Stimulated activated CD4-positive, alpha-beta T cell treated with anti-CD3 and anti-CD28 coated beads, TNF-alpha, amount 100 ng/mL, for 1 hour (primary cell): ENCODE measurements at places on chromosomes 1 and 21.

- DNase-seq, result no peak
Measured at GRCh38 chr1:171785766-171786165, 4.3 kb downstream of the METTL13 start.

GRCh38 chr21:37700641-37701202 is 215.5 kb downstream of the KCNJ6 start:
- no peak for DNase-seq

- no peak for DNase-seq
Measured at GRCh38 chr1:169618367-169618766, 11.6 kb downstream of the SELP start.

- DNase-seq, result no peak
Measured at GRCh38 chr1:227869279-227869842, 53.9 kb downstream of the PRSS38 start.

DNA sequence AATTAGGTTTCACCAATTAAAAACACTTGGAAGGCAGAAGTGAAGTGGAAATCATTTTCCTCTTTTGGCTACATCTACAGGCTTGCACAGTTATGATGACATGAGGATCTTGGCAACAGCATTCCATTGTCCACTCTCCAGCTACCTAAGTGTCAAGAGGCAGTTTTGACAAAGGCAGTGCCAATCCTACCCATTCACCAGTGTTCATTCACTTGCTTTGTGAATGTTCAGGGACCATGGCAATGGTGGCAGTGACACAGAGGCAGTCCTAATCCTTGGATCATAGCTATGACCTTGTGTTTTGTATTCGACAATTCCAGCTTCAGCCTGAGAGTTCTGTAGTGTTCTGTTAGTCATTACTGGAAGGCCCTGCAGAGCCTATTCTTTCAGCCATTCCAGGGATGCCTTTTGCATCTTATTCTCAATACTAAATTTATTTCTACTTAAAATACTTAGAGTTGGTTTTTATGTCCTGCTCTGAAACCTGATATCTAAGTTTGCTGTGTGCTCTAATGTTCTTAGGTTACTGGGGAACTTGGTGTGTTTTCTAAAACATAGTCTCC is 36.7 kb downstream of the CRB1 start:
- DNase-seq, result no peak

GRCh38 chr21:37272897-37273296 is 5.8 kb upstream of the VPS26C start:
- DNase-seq, result no peak

- no peak for DNase-seq
Measured at GRCh38 chr1:186689907-186690306, 9.7 kb upstream of the PTGS2 start.

DNA sequence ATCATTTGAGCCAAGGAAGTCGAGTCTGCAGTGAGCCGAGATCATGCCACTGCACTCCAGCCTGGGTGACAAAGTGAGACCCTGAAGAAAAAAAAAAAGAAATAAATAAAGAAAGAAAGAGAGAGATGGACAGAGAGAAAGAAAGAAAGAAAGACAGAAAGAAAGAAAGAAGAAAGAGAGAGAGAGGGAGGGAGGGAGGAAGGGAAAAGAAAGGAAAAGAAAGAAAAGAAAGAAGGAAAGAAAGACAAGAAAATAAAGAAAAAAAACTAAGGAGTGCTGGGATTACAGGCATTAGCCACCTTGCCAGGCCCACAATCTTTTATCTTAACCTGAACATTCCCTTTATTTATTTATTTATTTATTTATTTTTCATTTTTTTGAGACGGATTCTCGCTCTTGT is 51.7 kb upstream of the SOD1 start:
- DNase-seq, result no peak

GRCh38 chr1:16017461-16018303 is at the start of gene HSPB7:
Gene HSPB7 (minus strand): TSS chr1:16018043. CDS start chr1:16017963, 80 bp downstream.
- DNase-seq, result no peak

DNA sequence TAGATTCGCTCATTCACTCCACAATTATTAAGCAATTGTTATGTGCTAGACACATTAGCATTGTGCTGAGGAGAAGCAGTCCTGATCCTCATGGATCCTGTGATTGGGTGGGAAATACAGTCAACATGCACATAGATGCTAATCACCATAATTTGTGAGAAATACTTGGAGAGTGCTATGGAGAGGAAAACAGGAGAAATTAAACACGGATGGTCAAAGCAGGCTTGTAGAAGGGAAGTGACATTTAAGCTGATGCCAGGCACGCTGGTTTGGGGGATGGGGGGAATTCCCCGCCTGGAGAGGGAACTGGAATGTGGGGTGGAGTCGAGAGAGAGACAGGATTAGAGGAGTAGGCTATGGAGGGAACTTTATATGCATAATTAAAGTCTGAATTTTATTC is 52.2 kb upstream of the L1TD1 start:
- no peak for DNase-seq

DNA sequence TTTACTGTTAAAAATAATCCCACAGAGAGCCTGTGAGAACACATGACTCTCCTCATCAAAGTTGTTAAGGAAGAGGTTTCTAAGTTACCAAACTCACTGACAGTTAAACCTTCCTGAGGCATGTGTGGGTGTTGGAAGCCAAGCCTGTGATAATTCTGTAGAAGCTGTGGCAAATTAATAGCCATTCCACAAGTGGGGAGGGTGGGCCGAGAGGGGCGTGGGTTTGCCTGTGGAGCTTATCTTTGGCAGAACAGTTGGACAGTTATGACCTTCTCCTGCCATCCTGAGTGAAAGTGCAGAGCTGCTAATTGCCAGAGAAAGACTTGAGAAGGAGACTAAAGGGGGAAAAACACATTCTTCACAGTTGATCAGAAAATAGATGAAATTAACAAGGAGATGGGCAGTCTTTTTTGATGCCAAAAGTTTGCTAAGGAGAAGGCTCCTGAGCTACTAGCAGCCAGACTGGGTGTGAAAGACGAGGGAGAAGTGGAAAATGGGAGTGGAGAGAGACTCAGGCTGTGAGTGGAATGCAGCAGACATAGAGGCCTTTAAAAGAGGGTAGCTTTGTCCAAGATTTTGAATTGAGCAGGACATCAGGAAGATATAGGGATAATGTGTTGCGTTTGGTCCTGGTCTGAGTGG is 1.6 kb upstream of the PLA2G2C start:
- DNase-seq, result no peak

DNA sequence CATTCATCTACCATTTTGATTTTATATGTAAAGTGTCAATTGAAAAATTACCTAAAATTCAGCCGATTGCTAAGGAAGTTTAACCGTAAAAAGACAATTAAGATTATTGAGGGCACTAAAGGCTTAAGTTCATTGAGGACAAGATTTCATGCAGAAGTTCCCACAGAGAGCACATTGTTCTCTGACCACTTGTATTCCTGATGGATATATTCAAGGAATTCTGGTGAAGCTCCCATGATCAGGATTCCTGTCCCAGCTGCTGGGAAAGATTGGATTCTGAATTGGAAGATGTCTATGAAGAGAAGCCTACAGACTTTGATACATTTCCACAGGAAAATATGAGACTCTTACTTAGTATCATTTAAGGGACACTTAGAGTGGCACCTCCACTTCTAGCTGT is 209.2 kb upstream of the KCTD3 start:
- DNase-seq, result no peak

DNA sequence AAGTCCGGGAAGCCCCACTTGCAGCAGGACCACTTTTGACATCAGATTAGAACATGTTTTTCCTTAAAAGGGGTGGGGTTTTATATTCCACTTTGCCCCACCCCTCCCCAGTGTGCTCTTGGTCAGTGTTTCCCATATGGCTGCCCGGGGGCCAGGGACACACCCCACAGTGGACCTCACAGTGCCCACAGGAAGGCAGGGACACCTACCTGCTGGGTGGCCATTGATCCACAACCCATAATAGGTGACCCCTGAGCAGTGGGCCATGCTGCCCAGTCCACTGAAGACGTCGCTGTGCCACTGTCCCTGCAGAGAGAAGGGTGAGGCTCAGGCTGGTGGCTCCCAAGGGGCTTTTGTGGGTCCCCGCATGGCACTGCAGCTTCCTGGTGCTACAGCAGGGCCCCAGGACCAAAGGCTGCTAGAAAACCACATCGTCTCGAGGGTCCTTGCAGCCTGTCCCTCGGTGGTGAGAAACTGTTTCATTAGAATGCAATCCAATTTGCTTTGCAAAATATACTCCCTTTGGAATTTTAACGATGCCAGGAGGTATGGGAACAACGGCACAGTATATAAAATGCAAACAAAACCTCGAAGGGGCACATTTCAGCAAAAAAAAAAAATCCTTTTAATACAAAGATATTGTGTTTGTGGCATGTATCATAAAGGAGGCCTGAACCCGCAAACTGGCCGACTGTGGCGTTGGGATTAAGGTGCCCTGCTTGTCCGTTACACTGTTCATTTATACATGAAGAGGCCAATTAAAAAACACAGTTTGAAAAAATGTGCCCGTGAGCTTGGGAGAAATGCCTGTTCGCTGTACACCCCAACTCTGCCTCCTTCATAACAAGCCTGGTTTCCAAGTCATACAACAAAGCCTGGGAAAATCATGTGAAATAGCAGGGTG is 16.9 kb downstream of the MORN1 start:
- DNase-seq, result no peak

DNA sequence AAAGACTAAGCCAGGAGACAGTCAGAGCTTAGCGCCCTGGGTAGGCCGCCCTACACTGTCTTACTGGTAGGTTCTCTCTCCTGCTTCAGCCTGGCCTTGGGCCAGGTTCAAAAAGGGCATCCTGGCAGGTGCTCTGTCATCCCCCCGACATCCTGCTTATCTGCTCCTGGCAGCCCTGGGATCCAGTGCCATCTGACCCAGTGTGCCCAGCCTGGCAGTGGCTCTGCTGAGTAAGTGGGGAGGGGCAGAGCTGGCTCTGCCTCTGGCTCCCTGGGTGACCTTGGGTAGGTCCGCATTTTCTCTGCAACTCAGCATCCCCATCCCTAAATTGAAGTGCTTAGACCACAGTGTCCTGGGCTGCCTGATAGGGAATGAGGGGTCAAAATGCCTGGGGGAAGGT is 549.9 kb downstream of the PTPRU start:
- no peak for DNase-seq

- no peak for DNase-seq
Measured at GRCh38 chr1:44012404-44012803, 18.9 kb downstream of the SLC6A9 start.

GRCh38 chr1:2906085-2906484 is 104.6 kb upstream of the TTC34 start:
- DNase-seq, result no peak

GRCh38 chr1:92307980-92308379 is 9.1 kb downstream of the RPAP2 start:
- no peak for DNase-seq

DNA sequence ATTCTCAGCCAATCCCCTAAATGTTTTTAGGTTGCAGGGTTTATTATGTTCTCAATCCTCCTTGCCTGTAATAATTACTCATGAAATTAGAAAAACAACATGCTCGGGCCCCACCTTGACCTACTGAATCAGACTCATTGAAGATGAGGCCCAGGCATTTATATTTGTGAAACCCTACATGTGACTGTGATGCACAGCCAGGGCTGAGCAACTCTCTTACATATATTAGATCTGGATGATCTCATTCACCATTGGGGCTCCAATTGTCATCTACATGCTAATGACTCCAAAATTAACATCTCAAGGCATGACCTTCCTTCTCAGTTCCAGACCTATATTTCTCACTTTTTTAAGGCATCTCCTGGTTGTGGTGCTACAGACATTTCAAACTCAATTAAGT is 103.3 kb downstream of the WDR3 start:
- DNase-seq, result no peak

DNA sequence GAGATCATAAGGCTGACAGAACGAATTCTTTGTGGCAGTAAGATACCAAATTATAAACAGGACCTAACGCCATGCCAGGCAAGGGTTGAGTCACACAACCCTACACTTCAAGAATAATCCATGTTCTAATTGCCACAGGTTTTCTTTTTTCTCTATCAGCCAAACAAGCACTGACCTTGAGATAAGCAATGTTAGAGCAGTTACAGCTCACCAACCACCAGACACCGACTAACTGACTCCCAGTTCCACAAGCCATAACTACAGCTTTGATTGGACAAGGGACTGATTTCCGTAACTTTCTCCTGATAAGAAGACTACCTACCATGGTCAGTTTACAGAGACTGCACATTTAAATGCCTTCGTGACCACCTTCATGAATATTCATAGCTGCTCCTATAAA is 149.6 kb downstream of the PTPRU start:
- no peak for DNase-seq

- no peak for DNase-seq
Measured at GRCh38 chr1:81554108-81554507, 246.6 kb upstream of the ADGRL2 start.

DNA sequence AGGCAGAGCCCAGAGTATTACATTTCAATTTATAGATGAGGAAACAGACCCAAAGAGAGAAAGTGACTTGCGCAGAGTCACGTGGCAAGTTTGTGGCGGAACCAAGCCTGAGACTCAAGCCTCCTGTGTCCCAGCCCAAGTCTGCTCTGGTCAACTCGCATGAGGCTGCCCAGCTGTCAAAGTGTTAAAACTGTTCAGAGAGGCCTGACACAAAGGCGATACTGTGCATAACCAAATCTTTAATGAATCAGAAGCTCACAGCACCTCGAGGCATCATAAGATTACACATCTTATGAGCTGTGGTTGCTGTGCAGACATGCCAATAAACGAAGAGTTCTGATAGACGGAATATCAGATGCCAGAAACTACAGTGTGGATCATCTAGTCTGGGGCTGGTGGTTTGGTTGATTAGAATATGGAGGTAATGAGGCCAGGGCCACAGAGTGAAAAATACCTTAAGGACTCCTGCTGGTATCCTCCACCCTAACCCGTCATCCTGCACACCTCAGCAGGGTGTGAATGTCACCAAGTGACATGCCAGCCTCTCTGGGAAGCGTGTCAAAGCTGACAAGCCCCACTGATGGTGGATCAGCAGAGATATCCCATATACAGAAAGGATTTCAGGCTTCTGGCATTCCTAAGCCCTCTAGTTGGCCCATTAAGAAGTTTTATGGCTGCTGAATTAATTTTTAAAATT is 42.2 kb downstream of the TNNT2 start:
- no peak for DNase-seq

DNA sequence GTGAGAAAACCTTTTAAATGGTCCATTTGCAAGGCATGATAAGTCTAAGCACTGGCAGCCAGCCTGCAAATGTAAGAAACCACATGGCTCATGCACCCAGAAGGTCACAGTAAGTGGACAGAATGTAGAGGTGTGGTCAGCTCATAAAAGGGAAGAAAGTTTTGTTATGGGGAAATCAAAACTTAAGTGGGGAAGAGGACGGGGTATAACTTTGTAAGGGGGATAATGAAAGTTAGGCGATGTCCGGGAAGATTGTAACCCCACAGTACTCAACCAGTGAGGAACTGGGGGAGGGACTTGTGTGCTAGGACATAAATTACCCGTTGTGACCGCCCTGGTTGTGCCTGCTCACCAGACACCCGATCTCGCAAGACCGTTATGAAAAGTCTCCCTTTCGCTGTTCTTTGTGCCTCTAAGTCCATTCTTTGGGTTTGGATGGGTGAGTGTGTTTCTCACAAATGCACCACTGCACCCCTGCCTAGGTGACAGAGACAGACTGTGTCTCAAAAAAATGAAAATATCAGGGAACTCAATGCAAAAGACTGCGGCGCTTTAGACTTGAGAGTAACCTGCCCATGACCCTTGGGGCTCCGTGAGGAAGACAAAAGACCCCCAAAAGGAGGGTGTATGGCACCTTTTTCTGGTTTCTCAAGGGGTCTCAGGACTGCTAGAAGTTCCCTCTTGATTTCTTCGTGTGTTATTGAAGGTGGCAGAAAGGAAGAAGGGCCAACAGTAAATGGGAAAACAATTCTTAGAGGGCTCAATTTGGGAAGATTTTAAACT is 28.6 kb upstream of the ZNF496 start:
- no peak for DNase-seq
